Kidney epithelial cell (primary cell): ENCODE measurements at places on chromosomes 11 and 22.

DNA sequence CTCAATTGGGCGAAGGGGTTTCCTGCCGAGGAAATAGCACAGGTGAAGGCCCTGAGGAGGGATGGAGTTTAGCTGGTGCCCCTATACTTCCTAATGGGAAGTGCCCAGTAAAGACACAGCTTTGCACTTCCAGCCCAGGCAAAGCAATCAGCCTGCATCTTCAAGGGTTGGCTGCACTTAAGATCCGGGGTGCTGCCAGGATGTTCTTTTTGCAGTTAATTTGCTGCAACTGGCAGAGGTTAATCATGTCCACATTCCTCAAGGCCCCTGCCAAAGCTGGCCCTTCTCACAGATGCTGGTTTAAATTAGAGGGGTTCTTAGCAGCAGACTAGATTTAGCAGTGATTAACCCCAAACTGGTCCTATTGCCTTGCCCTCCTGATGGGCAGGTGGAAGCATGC is 137.7 kb upstream of the NAV2 start:
- no peak for DNase-seq

GRCh38 chr11:10617551-10617950 is 49.1 kb upstream of the LYVE1 start:
- DNase-seq: no peak

DNA sequence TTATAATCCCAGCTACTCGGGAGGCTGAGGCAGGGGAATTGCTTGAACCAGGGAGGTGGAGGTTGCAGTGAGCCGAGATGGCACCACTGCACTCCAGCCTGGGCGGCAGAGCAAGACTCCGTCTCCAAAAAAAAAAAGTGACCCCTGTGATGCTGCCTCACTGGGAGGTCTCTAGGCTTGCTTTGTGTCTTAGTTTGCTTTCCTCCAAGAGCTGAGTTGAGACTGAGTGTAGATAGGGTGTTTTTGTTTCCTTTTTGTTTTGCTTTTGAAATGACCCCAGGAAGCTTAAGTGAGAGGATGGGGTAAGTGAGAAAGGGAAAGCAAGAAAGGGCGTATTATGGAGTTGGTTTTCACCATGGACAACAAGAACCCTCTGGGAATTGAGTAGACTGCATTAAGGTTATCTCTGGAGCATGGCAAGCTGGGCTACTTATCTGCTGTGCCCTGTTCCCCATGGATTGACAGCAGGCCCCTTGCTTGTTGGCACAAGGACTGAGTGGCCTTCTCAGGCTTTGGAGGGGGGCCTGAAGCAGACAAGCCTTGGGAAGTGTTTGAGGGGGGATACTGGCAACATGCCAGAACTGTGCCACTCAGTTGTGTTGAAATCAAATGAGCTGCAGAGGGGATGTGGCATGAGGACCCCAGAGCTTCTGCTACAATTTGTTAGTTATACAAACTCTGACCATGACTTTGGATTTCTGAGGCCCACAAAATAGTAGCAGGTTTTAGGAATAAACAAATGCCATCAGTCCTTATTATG is 300.6 kb upstream of the C11orf87 start:
- no peak for DNase-seq

- no peak for DNase-seq
Measured at GRCh38 chr22:48850658-48851287, 976.9 kb downstream of the BRD1 start.

DNA sequence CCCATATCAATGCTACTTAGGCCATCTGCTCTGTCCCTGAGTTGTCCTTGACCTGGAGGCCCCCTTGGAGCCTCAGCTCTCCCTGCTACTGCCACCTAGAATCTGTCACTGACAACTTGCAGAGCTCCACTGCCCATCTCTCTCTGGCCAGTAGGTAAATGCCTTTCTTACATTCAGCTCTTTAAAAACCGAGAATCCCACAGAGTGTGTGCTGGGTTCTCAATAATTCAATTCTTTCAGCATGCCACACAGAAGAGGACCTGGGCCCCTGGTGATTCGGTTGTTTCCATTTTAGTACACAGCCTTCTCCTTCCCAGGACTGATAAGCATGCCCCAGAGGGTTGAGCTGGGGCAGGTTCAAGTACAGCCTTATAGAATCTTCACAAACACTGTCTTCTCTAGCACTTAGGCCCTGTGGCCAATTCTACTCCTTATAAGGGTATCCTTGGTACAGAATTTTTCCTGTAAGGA is 22.0 kb upstream of the IPO7 start:
- no peak for DNase-seq

- DNase-seq: no peak
Measured at GRCh38 chr11:120029321-120029720, 108.6 kb downstream of the TRIM29 start.

- DNase-seq: no peak
Measured at GRCh38 chr11:131157678-131158077, 212.7 kb upstream of the NTM start.

DNA sequence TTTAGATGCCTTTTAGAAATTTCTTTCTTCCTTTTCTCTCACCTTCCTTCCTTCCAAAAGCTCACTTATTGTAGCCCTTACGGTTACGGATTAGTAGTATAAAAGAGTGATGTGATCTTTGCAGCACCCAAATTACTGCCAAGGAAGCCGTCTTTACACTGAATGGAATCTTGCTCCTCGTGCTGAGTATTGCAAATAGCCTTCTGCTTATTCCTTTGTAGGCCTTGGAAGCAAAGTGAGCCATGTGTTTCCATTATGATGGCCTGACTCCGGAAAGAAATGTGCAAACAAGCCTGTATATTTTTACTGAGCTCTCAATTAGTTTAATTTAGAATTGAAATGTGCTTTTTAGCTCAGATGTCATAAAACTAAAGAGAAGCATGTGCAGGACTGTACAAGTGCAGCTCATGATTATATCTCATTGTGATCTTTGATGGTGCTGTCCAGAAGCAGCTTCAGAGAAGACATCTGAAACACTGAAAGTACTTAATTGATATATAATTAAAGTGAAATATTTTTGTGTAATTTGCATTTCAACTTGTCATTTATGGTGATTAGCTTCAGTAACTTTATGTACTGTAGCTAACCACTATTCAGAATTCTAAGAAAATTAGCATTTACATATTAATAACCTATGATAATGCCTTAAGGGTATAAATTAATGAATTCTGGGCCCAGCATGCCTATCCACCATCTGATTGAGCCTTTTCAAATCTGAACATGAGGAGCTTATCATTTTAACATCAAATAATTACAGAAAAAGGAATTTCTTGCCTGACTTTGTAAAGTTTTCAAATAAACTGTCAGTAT is 129.3 kb downstream of the GRIA4 start:
- DNase-seq: no peak
